ENCODE measurements at places on chromosomes 5 and 9.
A peak's percentile ranks its signal among the peaks of the same experiment; 100 is the strongest.

DNA sequence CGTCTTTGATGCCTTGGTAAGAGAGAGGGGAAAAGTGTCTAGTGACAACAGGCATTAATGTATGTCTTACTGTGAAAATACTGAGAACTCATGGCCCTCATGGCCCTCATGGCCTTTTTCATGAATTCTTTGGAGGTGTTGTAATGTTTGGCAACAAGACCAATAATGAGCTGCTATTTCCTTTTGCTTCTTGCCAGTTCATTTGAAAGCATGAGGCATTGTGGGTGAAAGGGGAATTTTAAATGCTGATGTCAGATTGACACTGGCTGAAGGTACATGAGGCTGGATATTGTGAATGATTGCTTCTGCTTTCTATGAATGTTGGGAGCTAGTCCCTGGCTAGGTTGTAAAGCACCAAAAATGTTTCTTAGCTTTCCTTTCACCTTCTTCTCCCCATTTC lies 79.2 kb downstream of the DOCK2 start:
- DNase-seq = no peak

DNA sequence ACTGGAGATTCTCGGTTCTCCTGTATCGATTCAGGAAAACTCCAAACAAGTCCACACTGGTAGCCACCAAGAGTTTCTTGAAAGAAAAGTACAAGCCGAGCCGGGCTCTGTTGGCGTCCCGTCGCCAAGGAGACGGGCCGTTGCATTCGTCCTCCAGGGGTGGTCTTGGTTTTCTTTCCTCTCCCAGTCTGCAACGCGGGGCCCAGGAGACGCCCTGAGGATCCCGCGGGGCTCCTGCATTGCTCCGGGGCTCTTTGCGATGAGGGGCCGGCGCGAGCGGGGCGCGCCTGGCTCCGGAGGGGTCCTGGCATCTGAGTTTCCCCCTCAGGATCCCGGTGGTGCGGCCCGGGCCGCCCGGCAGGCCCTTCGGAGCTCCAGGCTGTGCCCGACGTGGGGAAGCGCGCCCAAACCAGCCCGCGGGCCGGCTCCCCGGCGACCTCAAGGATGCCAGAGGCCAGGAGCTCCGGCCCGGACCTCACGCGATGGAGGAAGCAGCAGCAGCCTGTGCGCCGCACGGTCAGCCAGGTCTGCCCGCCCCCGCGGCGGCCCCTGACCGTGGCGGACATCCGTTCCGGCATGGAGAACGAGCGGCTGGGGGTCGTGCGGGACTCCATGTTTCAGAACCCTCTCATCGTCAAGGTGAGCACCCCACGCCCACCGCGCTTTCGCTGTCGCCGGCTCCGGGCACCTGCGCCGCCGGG lies at the start of gene CFAP77:
Gene CFAP77 (plus strand): TSS at position 384 of the 701 bp plus-strand sequence. CDS start 61 bp downstream, at position 445.
- DNase-seq = no peak

- no peak for DNase-seq
Measured at GRCh38 chr9:100277166-100277979, 75.4 kb downstream of the TEX10 start.

DNA sequence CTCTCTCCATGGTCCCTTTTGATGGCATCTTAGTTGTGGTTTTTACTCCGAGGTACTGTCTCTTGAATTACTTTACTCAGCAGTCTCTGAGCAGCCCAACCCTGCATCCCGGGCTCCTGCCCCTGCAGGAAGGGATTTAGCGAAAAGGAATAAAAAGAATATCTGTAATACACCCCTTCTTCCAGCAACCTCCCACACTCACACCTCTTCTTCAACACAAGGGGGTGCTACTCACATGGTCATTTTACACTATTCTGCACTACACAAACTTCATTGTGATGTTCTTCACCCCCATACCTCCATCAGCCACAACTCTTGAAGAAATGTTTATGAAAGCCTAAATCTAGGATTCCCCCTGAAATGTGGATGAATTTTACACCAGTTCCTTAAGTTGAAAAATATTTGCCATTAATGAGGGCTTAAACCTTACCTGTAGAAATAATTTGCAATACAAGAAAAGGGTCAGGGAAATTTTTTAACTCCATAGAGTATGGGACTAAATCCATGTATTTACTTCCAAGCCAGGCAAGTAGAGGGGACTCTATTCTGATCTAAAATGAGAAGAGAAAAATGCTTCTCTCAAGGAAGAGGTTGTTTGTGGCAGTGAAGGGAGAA lies 26.0 kb downstream of the TPD52L3 start:
- peak; percentile 33 for DNase-seq

DNA sequence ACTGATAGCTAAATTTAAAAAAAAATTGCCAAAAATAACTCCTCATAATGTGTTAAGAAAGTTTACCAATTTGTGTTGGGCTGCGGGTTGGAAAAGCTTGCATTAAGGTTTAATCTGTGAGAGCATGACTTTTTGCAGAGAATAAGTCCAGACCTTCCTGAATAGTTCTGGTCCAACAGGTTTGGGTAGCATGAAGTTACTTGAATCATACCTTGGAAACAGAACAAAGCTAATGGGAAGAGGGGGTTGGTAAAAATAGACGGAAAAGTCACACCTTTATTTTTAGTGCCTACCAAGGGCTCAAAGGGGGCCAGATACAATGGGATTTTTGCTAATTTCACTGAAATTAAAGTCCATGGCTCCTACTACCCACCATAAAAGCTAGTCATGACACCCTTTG lies 17.1 kb upstream of the MATR3 start:
- no peak for DNase-seq

GRCh38 chr9:134445000-134445399 lies 118.7 kb downstream of the RXRA start:
- no peak for DNase-seq

- DNase-seq = no peak
Measured at GRCh38 chr9:104269996-104270963, 176.2 kb downstream of the SMC2 start.

- no peak for DNase-seq
Measured at GRCh38 chr5:137055271-137055872, 443.8 kb downstream of the SPOCK1 start.

DNA sequence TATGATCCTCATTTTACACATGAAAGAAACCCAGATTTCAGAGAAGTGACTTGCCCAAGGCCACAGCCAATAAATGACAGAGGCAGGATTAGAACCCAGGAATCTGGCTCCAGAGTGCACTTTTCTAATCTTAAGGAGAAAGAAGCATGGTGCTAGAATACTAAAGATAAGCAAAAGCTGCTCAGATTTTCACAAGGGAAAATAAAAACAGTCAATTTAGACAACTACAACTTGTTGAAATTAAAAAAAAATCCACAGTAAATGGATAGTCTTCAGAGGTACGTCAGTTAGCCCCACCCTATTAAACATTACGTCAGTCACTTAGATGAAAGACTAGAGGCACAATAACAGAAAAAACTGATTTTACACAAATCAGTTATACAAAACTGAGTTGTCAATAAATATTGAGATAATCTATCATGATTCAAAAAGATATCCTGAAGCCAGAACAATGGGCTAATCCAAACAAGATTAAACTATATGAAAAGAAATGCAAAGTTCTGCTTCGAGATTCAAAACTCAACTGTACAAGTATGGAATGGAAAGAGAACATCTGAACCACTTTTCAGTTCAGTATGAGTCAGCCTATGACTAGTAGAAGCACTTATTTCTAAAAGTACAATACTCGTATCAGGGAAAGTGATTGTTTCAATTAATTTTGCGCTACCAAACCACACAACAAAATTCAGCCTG lies 9.3 kb downstream of the TMEM245 start:
- peak; percentile 23 for DNase-seq

- DNase-seq = no peak
Measured at GRCh38 chr5:74389531-74390305, 250.8 kb downstream of the ENC1 start.

DNA sequence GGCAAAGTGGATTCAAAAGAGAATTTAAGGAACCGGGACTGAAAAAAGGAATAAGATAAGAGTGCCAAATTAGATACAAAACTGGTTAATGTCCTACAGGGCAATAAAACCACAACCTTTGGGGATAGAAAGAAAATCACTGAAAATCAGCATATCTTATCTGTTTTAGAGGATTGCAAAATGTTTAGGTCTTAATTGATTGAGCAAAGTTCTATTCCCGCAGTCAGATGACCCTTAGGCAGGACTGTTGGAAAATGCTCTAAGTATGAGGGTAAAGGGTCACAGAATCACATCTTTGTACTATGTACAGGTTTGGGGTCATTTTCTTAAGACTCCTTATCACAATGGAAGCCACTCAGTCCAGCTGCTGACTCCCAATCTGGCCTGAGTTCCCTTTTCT lies 129.0 kb downstream of the GABBR2 start:
- DNase-seq = no peak

GRCh38 chr5:118042076-118042475 lies 946.3 kb downstream of the DTWD2 start:
- no peak for DNase-seq

DNA sequence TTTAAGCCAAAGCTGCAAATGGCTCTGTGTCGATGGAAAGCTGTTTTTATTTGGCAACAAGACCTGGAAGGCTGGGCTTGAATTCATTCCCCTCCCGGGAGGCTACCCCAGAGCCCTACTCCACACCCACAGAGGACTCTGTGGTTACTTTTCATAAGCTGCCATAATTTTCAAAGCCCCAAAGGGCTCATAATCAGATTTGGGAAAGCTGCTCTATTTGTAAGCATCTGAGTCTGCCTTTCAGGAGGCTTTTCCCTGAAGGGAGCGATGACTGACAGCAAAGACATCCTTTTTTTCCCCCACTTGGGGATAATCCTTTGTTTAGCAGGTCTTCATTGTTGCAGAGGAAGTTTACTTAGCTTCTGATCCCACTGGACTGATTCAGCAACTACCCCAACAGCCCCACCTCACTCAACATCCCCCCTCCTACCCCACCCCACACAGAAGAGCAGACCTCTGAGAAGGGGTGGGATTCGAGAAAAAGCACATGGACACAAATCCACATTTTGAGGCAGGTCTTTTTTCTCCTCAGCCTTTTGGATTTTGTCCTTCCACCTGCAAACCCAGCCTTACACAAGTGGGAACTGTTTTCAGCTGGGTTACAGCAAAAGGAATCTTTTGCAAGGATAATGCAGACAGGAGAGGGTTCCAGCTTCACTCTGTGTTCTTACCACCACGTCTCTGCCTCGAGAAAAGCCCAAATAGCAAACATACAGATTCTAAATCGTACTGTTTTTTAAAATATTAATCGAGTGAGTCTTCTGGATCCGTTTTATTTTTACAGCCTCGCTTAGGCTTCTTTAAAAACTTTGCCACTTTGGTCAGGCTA lies 244.4 kb upstream of the TUT7 start:
- DNase-seq = no peak

- DNase-seq = no peak
Measured at GRCh38 chr5:72412283-72413055, 92.3 kb downstream of the PTCD2 start.

DNA sequence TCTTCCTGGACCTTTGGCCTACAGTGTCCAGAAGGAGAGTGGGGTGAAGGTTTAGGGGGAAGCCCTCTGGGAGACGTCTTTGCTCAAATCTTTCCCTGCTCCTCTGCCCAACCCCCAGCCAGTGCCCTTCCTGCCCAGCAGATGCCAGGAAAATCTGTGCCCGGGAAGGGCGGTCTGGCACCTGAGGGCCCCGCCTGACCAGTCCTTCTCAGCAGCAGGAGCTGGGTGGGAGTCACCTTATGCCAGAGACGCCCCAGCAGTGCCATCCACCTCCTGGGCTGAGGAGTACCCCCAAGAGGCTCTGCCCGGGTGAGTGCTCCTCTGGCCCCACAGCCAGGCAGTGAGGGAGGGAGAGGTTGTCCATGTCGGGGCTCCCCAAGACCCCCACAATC lies 14.9 kb upstream of the CERCAM start:
- DNase-seq = no peak

GRCh38 chr5:174329738-174330137 lies 284.2 kb downstream of the NSG2 start:
- no peak for DNase-seq

GRCh38 chr9:33823801-33824200 lies 6.8 kb downstream of the UBE2R2 start:
- DNase-seq = no peak

DNA sequence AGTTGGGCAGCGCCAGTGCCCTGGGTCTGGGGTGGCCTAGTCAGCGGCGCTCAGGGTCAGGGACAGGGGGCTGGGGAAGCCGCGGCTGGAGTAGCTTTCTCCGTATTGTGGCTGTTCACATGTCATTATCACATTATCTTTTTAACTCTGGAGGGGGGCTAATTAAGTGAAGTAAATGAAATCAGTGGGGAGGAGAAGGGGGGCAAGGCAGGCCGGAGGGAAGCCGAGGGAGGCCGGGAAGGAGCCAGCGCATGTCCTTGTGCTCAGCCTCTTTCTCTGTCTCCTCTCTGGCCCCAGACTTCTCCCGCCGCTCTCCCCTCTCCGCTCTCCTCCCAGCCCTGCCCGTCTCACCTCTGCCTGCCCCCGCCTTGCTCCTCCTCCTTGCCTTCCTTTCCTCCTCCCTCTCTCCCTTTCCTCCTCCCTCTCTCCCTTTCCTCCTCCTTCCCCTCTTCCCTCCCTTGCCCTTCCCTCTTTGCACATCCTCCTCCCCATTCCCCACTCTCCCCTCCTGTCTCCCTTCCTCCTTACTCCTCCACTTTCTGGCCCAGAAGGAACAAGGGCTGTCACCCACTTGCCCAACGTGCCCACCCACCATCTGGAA lies 38.7 kb downstream of the ASS1 start:
- DNase-seq = no peak

DNA sequence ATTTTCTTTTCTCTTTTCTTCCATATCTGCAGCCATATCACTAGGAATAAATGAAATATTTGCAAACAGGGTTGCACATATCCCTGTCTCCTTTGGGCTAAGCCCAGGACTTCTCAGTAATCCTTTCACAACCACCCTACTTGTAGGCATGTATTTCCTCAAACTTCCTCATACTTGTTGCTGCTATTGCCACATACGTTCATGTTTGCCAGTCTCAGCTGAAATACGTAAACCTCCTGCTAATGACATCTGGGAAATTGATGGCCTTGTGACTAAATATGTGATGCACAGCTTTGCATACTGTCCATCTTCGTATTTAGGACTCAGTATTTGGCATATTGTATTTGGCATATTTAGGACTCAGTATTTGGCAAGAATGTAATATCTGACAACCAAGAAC lies 224.6 kb downstream of the PLK2 start:
- DNase-seq = no peak

- DNase-seq = no peak
Measured at GRCh38 chr9:103658156-103658555, 436.0 kb upstream of the SMC2 start.

DNA sequence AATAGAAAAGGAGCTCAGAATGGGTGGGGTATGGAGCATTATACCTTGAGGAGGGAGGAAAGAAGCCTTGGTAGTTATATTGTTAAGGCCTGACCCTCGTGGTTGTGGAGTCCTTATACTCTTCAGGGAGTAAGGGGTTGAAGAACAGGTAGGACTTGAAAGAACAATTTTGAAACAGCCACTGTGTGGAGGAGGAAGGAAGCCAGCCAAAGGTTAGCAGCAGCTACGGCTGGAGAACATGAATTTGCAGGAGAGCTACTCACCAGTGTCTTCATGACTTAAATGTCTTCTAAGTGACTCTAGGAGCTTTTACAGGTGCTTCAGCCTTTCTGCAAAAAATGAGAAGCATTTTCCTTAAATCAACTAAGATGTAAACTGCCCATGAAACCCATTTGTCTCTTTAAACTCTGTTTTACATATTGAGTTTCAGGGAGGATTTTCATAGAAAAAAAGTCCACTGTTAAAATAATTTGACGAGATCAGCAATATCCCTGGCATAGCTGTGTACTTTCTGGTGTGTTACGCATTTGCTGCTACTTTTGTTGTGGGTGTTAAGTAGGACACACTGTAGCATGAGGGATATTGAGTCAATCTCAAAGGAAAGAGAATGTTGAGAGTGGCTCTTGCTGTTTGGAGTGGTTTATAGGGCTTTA lies 110.6 kb upstream of the ELL2 start:
- DNase-seq = no peak

Data from T-helper 2 cell (primary cell).